ENCODE measurements at places on chromosomes 13 and 19.

- DNase-seq, result no peak
These were observed 2.4 kb downstream of the CTXN1 start for GRCh38 chr19:7923295-7924191.

GRCh38 chr19:48501494-48502349 lies 9.9 kb downstream of the LMTK3 start:
- DNase-seq, result peak; percentile 46

DNA sequence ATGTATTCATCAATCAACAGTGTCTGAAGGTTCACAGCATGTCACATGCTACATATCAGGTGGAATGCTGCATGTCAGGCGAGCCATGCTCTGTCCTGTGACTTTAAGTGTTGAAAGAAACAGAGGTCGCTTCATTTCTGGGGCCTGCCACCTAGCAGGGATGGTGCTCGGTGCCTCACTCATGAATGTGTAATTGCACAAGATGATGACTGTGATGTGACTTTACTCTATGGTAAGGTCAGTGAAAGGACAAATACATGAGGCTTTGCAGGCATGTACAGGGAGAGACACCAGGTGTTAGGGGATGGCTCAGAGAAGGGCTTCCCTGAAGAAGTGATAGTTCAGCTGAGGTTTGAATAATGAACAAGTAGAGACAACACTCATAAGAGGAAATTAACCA lies 66.7 kb downstream of the FRY start:
- no peak for DNase-seq

DNA sequence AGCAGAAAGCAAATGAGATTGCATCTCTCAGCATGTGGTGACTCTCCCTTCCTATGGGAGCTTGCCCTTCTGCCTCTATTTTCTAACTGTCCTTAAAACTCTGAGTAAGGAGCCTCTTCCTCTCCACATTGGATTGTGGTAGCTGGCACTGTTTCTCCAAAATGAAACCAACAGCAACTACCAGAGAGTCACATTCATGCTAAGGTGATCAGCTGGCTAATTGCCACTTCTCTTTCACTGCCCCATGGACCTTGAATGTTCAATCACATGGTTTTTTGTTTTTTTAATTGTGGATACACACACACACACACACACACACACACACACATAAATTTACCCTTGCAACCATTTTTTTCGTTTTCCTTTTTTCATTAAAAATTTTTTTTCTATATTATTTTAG lies 154.7 kb upstream of the TSC22D1 start:
- no peak for DNase-seq

DNA sequence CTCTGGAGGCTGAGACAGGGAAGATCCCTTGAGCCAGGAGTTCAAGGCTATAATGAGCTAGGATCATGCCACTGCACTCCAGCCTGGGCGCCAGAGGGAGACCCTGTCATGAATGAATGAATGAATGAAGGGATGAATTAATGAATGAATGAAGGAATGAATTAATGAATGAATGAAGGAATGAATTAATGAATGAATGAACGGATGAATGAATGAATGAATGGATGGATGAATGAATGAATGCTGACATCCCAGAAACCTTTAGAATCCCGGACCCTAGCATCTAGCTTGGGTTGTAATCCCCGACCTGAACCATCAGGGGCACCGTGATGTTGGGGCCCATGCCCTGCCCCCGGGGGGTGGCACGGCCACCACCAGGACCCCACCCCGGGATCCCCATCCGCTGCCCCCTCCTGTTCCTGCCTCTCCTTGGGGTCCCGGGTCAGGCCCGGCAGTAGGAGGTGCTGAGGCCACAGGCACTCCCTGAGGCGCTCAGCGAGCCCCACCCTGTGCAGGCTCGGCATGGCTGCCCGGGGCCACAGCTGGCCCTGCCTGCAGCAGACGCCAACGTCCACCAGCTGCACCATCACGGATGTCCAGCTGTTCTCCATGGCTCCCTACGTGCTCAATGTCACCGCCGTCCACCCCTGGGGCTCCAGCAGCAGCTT lies 3.4 kb downstream of the EBI3 start:
- DNase-seq, result no peak

- DNase-seq, result no peak
These were observed 119.8 kb downstream of the ATP11A start for GRCh38 chr13:112809332-112810315.

DNA sequence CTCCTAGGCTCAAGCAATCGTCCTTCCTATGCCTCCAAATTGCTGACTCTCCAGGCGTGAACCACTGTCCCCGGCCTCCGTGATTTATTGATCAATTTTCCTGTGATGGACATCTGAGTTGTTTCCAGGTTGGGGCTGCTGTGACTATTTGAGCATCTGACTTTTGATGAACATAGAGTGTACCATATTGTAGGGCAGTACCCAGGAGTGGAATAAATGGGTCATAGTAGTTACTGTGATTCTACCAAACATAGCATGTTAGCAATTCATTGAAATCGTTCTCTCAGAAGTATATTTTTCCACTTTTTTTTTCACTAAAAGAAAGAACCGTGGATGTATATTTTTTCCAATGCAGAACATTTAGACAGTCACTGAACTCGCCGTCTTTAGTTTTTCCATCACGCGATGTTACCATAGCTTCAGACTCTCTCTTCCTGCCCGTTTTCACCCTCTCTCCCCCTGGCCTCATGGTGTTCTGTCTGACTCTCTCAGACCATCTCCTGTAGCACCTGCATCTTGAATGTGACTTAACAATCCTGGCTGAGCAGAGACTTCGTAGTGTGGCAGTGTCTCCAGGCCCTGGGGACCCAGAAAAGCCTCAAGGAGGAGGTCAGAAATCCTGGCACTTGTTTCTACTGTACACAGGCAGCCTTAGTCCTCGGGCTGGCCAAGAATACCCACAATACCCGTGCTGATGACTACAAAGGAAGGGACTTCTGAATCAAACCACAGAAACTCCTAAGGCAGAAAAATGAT lies 3.2 kb upstream of the RASGRP4 start:
- no peak for DNase-seq

DNA sequence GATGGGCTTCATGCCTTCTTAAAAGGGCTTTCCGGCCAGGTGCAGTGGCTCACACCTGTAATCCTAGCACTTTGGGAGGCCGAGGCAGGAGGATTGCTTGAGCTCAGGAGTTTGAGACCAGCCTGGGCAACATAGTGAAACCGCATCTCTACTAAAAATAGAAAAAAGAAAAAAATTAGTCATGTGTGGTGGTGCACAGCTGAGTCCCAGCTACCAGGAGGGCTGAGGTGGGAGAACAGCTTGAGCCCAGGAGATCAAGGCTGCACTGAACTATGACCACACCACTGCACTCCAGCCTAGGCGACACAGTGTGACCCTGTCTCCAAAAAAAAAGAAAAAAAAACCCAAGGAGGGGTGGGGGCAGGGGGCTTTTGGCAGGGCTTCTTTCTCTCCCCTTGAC lies 7.2 kb downstream of the CARS2 start:
- no peak for DNase-seq

- DNase-seq, result no peak
These were observed 831 bp downstream of the PGPEP1 start for GRCh38 chr19:18340990-18341868.

- peak; percentile 14 for DNase-seq
These were observed 20.0 kb downstream of the CNFN start for GRCh38 chr19:42370068-42370520.

DNA sequence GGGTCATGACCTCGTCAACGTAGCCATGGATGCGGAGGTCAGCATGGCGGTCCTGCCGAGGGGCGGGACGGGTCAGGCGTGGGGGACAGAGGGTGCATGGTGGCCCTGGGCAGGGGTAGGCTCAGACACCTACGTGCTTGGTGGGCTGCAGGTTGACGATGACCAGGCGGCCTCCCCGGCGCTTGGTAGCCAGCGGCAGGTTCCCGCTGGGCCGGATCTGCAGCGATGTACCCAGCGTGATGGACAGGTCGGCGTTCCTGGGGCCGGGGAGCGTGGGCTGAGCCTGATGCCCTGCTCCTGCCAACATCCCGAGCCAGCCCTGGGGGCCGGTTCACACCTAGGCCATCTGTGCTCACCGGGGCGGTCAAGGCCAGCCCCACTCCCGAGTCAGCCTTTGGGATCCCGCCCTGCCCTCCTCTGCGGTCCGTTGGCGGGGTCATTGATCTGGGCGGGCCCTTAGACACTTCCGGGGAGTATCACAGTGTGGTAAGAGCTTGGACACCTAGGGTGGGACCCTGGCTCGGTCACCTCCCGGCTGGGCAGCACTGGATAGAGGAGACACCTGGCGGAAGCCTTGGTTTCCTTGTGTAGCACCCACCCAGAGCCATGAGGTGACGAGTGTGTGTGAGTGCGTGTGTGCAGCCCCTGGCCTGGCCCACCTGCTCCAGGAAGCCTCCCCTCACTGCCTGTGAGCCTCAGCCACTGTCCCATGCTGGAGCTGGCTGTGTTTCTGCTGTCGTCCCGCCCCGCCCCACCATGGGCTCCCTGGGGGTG lies 7.3 kb downstream of the SIRT6 start:
- DNase-seq, result no peak

- DNase-seq, result no peak
These were observed 8.4 kb downstream of the AP1M1 start for GRCh38 chr19:16206046-16206605.

DNA sequence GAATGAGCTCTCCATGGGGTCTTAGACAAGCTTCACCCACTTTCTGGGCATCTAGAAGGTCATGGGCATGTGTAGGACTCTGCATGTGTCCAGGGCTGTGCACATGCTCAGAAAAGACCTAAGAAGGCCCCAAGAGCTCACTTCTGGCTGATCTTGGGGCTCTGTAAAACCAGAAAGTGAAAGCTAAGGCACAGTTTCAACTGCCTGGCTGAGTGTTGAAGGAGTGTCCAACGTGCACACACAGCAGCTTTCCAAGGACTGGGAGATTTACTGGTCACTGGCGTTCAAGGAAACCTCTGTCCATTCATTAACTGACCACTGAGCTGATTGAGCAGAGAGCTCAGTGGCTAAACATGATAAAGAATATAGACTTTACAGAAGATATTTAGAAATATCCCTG lies 137.9 kb downstream of the KATNAL1 start:
- no peak for DNase-seq

- DNase-seq, result no peak
These were observed at the start of gene ICAM1 for GRCh38 chr19:10270616-10271394. Gene ICAM1 (plus strand): TSS chr19:10271120. CDS start chr19:10271160, 40 bp downstream.

- DNase-seq, result no peak
These were observed 88.4 kb upstream of the IRS2 start for GRCh38 chr13:109874484-109875454.

DNA sequence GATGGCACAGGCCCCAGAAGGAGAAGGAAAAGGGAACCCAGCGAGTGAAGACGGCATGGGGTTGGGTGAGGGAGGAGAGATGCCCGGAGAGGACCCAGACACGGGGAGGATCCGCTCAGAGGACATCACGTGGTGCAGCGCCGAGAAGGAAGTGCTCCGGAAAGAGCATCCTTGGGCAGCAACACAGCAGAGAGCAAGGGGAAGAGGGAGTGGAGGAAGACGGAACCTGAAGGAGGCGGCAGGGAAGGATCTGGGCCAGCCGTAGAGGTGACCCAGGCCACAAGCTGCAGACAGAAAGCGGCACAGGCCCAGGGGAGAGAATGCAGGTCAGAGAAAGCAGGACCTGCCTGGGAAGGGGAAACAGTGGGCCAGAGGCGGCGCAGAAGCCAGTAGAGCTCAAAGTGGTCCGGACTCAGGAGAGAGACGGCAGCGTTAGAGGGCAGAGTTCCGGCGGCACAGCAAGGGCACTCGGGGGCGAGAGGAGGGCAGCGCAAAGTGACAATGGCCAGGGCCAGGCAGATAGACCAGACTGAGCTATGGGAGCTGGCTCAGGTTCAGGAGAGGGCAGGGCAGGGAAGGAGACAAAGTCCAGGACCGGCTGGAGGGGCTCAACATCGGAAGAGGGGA lies 1.1 kb downstream of the PPP1R12C start:
- DNase-seq, result no peak

Measured in NCI-H510A (cell line).